ENCODE measurements at places on chromosomes 1 and 21.

GRCh38 chr1:116087628-116088027, 23.6 kb upstream of the MAB21L3 start:
- DNase-seq: no peak

- DNase-seq: no peak
Observed at GRCh38 chr1:110639724-110640386, 33.7 kb upstream of the KCNA2 start.

DNA sequence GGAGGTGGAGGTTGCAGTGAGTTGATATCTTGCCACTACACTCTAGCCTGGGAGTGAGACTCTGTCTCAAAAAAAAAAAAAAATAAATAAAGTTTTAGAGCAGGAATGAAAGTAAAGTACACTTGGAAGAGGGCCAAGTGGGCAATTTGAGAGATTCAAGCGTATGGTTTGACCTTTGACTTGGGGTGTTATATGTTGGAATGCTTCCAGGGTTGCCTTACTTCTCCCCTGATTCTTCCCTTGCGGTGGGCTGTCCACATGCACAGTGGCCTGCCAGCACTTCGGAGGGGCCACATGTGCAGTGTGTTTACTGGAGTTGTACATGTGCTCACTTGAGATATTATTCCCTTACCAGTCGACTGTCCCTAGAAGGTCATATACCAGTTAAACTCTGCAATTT, 295.5 kb upstream of the PROX1 start:
- DNase-seq: no peak

GRCh38 chr1:111517469-111518225, 14.2 kb upstream of the ADORA3 start:
- DNase-seq: no peak

DNA sequence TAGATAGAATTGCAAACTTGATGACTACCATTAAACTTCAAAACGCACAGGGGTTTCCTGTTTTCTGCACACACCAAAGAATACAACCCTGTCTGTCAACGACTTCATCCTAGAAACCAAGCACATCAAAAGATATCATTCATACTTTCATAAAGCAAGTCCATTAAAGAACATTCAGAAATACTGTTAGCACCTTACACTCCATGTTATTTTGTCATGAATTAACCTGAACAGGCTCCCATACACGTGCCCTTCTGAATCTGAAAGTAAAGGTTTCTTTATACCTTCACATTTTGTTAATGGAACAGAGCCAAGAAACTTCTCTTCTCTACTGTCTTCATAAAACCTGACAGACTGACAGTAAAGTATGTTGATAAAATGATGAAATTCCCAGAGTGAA, 46.1 kb downstream of the PUM1 start:
- no peak for DNase-seq

DNA sequence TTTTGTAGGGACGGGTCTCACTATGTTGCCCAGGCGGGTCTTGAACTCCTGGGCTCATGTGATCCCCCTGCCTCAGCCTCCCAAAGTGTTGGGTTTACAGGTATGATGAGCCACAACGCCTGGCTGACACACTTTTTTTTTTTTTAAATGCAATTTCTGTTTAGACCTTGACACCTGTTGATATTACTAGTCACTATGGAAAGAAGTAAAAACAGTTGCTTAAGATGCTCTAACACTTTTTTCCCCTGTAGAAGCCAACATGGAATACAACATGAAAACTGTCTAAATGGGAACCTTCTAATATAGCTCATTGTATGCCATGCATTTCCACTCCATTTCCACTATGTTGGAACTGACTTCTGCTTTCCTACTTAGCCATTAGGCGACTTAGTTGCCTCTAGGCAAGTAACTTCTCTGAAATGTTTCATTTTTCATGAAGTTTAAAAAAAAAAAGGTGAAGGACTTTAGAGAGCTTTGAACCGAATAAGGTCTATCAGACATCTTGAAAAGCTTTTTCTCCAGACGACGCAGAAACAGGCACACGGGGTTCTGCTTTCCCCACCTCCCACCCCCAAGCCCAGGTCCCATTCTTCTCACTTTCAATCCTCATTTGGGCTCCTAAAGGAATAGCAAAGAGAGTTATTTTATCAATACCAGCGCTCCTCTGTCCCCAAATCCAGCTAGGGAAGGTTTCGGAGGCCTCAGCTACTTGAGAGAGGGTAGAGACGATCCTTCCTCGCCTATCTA, 648 bp upstream of the DR1 start:
- no peak for DNase-seq

DNA sequence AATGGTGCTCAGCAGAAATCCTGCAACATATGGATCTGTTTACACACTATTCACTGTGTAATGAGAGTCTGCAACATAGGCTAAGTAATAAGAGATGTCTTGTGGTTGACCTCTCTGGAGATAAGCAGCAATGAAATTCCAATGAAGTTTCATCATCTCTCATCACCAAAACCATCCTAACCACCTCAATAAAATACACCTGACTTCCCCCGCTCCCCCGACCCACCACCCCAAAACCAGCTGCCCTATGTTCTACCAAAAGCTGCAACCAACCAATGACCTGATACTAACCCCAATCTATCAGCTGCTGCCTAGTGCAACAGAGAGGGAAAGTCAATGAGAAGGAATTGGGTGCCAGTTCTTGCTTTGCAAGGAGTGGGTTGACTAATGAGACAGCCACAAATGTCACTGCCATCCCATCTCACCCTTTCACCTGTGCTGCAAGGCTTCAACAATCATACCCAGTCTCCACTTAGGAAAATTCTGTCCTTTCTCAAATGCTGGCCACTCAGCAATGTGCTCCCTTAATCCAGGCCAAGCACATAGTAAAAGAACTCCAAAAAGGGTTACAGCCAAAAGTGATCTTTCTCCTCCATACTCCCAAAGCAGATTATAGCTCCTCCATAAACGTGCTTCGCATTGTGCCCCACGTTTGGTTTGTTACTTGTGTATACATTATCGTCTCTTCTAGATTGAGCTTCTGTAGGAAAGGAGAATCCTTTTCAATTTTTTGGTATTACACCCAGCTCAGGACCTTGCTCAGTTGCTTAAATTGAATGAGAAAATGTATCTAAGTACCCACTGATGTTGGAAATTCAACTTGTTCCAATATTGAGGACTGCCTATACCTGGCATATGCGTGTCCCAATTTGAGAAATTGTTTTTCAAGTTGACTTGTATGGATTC, 29.0 kb downstream of the MRPL39 start:
- DNase-seq: no peak

GRCh38 chr1:213295860-213296259, 244.8 kb downstream of the RPS6KC1 start:
- no peak for DNase-seq

DNA sequence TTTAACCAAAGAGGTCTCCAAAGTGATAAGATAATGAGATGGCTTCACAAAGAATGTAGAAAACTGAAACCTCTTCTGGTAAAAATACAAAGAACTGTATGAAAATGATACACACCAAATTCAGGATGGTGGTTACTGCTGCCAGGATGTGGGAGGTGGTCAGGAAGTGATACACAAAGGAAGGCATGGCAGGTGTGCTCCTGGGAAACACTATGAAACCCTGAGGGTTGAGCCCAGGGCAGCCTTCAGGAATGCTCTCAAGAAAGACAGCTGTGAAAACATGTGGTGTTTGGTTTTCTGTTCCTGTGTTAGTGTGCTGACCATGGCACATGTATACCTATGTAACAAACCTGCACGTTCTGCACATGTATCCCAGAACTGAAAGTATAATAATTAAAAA, 109.3 kb downstream of the NTNG1 start:
- DNase-seq: no peak

DNA sequence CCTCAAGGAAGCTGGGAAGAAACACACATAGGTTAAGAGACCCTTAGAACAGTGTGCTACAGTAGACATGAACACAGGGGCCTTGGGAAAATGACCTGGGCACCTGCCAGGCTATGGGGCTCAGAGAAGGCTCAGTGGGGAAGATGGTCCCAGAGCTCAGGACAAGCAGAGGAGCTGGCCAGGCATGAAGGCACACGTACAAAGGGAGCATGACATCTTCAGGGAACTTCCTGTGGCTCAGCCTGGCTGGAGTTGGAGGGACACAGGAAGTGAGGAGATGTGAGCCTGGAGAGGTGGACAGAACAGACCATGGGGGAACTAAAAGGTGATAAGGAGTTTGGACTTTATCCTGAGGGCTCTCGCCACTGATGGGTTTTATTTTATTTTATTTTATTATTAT, 3.8 kb upstream of the SLC50A1 start:
- no peak for DNase-seq

DNA sequence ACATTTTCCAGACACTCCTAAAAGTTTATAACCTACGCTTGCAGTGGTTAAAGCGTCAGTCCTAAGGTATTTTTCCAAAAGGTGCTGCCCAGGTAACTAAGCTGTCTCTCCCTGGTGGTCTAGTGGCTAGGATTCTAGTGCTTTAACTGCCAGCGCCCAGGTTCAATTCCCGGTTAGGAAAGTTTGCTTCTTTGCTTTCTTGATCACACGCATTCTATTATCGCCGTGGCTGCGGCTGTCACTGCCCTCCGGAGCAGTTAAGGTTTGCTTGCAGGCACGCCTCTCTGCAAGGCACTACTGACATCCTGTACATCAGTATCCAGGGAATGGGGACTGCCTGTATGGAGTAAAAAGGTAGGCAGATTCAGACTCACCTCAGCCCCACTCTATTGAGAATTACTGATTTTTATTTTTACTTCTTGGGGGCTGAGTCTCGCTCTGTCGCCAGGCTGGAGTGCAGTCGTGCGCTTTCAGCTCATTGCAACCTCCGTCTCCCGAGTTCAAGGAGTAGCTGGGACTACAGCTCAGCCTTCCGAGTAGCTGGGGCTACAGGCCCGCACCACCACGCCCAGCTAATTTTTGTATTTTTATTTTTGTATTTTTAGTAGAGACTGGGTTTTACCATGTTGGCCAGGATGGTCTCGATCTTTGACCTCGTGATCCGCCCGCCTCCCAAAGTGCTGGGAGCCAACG, 53.2 kb upstream of the CFAP126 start:
- DNase-seq: no peak

GRCh38 chr1:78522136-78522535, 31.4 kb downstream of the PTGFR start:
- DNase-seq: no peak

DNA sequence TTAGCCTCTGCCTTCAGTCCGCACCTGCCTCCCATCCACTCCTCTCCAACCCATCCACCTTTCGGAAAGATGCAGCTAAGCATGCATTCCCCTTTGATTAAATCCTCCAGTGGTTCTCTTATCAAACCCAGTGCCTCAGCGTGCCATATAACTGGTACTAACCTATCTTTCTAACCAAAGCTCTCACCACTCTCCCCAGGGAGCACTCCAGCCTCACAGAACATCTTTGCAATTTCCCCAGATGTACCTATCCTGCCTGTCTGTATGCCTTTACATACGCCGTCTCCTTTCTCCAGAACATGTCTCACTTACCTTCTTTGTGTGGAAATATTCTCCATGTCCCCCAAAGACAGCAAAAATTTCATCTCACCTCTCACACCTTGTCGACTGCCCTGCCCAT, 80.0 kb downstream of the SLC25A24 start:
- DNase-seq: no peak

DNA sequence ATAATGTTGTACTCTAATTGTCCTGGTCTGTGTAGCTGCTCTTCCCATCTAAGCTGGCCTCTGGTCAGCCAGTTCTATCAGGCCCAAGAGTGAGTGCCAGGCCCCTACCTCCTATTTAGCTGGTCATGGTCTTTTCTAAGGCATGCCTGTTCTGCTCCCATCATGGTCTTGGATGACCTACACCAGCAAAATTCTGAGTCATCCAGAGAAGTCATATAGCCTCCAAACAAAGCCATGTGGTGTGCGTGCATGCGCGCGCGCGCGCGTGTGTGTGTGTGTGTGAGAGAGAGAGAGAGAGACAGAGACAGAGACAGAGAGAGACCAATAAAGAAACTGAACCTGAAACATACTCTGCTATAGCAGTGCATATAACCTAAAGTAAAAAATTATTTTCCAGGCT, 254.4 kb downstream of the BRINP2 start:
- DNase-seq: no peak

DNA sequence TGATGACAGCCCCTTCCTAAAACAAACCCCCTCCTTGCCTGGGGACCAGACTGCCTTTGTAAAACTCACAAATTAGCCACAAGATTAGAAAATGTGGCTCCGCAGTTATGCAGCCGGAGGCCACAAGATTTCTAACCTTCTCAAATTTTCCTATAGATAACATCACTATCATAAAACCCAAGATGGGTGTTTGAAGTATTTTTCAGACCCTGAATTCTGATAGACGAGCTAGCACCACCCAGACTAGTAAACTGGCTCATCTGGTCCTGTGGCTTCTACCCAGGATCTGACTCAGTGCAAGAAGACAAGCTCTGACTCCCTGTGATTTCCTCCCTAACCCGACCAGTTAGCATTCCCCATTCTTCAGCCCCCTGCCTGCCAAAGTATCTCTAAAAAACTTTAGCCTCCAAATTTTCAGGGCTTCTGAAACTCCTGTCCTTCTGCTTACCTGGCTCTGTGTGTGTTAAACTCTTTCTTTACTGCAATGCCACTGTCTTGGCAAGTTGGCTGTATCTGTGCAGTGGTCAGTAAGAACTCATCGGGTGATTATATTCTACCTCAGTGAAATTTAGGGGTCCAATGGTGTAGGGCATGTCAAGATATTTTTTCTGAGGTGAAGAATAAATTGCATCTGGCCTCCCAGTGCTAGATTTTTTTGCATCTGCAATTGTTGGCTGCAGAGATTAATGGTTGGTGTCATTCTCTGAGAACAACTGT, 102.1 kb downstream of the S1PR1 start:
- DNase-seq: no peak

GRCh38 chr1:25137521-25138395, 94.5 kb downstream of the SYF2 start:
- DNase-seq: no peak

GRCh38 chr1:178932552-178932906, 61.7 kb upstream of the ANGPTL1 start:
- no peak for DNase-seq

- DNase-seq: peak; percentile 84
Observed at GRCh38 chr1:8825985-8826481, 8.6 kb upstream of the RERE start.

GRCh38 chr21:43305336-43305665, 121.6 kb downstream of the SIK1 start:
- DNase-seq: no peak

DNA sequence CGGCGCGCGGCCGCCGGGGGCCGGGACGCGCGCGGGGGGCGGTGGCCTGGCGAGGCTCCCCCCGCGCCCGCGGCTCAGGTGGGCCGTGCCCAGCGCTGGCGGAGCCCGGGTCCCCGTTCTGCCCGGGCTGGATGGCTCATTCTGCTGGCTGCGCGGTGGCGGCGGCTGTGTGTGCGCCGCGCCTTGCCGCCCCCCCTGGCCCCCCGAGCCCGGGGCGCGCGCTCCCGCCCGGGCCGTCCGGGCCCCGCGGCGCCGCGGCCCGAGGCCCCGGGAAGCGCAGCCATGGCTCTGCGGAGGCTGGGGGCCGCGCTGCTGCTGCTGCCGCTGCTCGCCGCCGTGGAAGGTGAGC, at the start of gene EPHB2:
Gene EPHB2, plus strand, starts transcription at position 139 of the 349 bp plus-strand sequence. Its CDS starts 144 bp downstream, at position 283.
- DNase-seq: peak; percentile 8

DNA sequence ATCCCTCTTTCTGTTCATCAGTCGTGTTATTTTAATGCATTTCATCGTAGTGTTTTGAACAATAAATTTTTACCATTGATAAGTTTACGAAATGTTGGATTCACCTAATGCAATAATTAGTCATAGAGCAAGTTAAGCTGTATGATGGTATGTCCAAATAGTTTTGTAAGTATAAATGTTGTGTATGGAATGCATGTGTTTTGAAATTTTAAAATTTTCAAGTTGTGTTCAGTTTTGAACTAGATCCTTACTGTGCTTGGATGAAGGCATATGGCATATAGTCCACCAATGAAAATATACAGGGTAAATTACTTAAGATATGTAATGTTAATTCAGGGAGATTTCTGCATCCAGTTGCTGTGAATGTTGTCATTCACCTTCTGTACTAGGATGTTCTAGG, 2.3 kb downstream of the ZMYM4 start:
- DNase-seq: no peak

GRCh38 chr1:30336550-30337323, 386.6 kb downstream of the MATN1 start:
- no peak for DNase-seq
